Activated naive CD4-positive, alpha-beta T cell (primary cell): ENCODE measurements at places on chromosomes 1 and 21.

GRCh38 chr1:111852261-111852721 lies 96.6 kb downstream of the DDX20 start:
- no peak for DNase-seq

DNA sequence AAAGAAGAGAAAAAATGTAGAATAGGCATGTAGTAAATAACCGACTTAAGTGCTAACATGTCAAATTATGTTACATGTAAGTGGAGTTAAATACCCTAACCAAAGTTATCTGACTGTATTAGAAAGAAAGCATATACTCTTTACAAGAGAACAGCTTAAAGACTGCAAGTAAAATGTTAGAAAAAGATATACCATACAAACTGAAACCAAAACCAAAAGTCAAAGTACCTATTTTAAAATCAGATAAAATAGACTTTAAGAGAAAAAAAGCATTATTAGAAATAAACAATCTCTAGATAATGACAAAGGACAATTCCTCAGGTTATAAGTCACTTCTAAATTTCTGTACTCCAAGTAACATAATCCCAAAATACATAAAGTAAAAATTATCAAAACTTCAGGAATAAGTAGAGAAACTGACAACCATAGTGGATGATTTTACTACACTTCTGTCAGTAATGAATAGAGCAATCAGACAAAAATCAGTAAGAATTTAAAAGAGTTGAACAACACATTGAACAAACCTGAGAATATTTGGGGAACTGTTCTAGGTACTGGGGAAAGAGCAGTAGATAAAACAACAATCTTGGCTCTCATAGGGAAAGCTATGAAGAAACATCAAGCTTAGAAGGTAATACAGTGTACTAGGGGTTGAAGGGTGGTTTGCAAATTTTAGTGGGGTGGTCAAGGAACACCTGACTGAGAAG lies 127.3 kb downstream of the TBX19 start:
- no peak for DNase-seq

GRCh38 chr1:110047463-110047862 lies 13.0 kb downstream of the STRIP1 start:
- DNase-seq: no peak

GRCh38 chr1:226019572-226019971 lies 20.4 kb upstream of the SDE2 start:
- DNase-seq: no peak

- peak; percentile 13 for DNase-seq
Measured at GRCh38 chr1:197774466-197775281, 606 bp downstream of the DENND1B start.

DNA sequence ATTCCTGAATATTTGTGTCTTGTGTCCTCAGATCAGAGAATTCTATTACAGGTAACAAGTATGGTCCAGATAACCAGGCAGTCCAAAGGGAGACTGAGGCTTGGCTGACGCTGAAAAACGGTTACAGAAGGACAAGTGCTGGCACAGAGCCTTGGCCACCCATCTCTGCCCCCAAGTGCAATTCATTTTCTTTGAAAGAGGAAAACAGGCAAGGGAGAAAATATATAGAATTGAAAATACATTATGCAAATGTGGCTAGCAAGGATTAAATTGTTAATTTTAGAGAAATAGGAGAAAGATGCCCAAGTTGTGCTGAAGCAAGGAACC lies 1.2 kb downstream of the SORT1 start:
- no peak for DNase-seq

DNA sequence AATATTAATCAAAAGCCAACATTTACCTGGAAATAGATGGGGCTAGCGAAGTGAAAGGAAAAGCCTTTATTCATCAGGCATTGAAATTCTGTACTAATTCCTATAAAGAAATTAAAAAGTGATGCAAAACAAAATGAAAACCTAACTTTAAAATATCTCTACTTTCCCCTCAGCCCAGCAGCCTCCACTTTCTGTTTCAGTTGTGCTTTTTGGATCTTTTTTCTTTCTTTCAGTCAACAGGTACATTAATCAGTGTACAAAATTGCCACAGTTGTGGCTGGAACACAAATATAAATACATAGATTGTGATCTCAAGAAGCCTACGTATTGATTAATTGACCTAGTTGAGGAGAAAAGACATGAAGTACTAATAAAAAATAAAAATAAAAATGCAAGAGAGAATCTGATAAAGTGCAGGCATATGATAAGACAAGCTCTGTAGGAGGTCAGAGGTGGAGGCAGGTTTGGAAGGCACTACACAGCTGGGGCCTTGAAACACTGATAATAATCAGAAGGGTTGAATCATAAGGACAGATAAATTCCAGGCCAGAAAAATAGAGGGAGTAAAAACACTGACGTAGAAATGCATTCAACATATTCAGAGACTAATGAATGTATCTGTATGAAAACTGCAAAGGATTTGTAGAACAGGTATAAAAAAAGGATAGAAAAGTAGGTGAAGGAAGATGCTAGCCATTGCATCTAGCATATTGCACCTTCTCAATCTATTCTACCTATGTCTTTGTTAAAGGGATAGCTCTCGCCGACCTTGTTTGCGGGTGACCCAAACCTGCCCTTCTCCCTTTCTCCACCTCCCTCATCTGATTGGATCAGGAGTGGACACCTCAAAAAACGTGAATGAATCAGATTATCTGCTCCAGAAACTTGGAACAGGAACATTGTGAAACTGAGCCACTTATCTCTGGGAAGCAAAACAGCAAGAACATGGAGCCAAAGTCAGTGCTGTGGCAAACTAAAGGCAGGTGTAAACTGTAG lies 607.8 kb upstream of the ADGRL2 start:
- DNase-seq: no peak

DNA sequence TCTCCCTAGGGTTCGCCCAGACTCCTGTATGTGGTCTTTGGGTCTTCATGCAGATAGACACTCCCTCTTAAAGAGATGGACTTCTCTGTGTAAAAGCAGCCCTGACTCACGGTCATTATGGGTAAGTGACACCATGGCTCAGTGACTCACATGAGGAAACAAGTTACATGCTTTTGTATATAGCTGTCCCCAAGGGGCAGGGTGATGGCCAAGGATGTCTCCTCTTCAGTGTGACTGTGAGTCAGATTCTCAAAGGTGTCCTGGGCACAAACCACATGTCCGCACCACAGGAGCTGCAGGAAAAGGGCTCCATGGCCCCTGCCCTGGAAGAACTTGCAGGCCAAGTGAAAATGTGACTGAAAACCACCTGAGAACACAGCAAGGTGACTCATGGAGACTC lies 380.4 kb downstream of the NPHP4 start:
- no peak for DNase-seq

- no peak for DNase-seq
Measured at GRCh38 chr1:175479521-175480342, 263.7 kb downstream of the TNR start.

- DNase-seq: no peak
Measured at GRCh38 chr1:164635803-164636731, 77.1 kb downstream of the PBX1 start.

GRCh38 chr1:165828669-165829329 lies 1.4 kb downstream of the UCK2 start:
- DNase-seq: no peak

DNA sequence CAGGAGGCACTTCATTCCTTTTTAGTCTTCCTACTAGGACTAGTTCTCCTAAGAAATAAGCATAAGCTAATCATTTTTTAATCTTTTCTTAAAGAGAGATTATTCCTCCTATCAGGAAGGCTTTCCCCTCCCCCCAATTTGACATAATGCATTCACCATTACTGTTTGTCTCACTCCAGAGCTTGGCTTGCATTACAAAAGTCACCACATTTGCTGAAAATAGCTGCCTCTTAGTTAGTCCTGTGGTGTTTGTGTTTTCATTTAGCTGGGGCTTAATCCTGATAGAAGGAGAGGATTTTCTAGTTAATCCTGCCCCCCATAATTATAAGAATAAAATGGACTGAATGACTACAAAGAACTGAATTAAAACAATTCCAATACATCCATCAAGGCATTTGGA lies 307.1 kb upstream of the RRP15 start:
- no peak for DNase-seq

- no peak for DNase-seq
Measured at GRCh38 chr1:100535264-100535663, 2.7 kb upstream of the GPR88 start.

DNA sequence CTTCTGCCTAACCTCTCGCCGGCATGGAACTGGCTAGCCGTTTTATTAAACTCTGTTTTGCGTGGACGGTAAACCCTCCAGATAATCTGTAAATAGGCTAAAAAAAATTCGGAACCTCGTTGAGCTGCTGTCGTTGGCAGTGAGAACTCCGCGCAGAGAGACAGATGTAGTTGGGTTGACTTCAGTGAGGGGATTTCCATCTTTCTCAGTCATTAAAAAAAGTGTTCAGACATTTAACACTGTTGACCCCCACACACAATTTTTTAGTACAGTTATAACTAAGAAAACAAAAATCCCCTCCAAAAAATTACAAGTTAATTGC lies 464 bp downstream of the PARK7 start:
- DNase-seq: no peak

DNA sequence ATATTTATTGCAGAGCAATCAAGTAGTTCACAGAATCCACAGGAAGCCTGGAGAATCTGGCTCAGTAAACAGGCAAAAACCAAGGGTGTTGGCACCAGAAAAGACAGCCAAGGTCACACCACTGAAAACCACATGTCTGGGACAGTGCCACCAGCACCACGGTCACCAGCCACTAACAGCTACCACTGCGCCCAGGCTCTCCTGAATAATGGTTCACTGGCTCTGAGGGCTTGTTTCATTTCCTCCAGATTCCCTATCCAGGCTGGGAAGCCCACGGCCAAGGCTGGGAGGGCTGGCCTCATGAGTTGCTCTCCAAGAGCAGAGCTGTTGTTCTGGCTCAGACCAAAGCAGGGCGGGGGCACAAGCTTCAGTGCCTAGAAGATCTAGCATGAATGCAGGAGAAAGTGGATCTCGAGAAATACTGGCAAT lies 54.5 kb upstream of the PTGFRN start:
- DNase-seq: no peak

- DNase-seq: no peak
Measured at GRCh38 chr1:225366552-225366951, 61.3 kb downstream of the LBR start.

- DNase-seq: no peak
Measured at GRCh38 chr1:219419065-219419464, 193.8 kb downstream of the ZC3H11B start.

GRCh38 chr1:2271841-2272655 lies 43.9 kb downstream of the SKI start:
- no peak for DNase-seq

GRCh38 chr1:181088079-181089016 lies at the start of gene IER5:
TSS of gene IER5 (plus strand) at chr1:181088700. CDS start at chr1:181088903, 203 bp downstream.
- DNase-seq: peak; percentile 87

- no peak for DNase-seq
Measured at GRCh38 chr1:198630863-198631262, 8.0 kb upstream of the PTPRC start.

GRCh38 chr1:164650531-164650930 lies 91.5 kb downstream of the PBX1 start:
- DNase-seq: no peak

- DNase-seq: no peak
Measured at GRCh38 chr1:81044708-81045107, 756.0 kb upstream of the ADGRL2 start.

DNA sequence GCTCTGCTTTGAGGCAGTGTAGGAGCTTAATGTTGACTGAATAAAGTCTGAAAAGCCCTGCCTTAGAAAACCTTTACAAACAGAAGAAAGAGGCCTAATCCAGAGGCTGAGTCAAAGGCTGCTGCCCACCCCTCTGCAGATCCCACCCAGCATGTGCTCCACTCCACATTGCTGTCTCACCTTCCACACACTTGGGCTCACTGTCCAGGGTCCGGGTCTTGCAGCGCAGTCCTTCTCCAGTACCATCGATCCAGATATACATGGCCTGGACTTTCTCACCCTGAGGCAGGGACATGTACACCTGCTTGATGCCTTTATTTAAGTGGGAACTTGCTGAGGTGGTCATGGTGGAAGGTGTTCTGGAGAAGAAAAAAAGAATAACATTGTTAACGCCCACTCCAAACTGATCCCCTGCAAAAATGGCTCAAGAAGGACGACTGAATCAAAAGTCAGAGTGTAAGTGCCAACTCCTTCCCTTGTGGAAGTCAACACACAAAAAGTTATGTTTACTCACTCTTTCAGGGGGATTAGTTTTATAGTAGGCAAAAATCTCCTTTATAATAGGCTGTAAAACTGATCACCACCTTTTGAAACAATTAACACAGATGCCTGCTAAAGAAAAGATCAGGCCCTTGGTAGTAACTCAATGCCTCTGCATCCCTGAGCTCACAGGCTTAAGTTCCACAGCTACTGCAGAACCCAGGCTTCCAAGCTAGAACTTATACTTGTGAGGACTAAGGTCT lies 3.0 kb downstream of the GLUL start:
- no peak for DNase-seq

DNA sequence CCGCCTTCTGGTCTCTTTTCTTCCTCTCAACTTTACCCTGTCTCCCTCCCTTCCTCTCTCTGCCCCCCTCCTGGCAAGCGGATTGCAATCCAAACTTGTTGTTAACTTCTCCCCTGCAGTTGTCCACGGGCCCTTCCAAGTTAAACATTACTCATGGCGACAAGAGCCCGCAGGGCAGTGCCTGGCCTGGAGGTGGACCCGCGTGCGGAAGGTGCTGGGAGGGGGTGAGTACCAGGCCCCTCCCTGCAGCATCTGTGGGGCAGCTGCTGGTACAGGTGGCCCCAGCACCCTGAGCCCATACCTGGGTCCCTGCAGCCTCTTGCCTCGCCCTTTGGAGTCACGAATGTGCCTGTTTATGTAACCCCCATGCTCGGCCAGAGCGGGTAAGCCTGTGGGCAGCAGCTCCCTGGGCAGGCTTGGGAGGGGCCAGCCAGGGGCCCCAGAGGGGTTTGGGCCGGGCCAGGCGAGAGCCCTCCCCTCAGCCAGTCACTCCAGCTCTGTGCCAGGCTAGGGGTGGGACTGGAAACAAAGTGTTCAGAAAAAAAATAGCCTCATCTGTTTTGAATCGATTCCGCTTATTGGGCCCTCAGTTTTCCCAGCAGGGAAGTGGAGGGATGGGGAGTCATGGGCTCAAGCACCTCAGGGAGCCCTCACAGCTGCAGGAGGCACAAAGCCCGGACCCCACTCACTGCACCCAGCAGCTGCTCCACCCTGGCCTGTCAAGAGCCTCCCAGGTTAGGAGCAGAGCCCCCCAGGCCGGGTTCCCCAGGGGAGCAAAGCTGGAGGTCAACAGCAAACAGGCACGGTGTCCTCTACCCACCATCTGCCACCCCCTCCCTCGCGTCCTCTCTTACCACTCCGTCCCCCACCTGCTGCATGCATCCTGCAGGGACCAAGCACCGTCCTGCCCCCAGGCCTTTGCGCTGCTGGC lies 14.0 kb upstream of the FAAP20 start:
- no peak for DNase-seq

GRCh38 chr21:44792702-44793591 lies 8.7 kb downstream of the UBE2G2 start:
- DNase-seq: peak; percentile 16

GRCh38 chr1:50423670-50424000 lies 392 bp upstream of the DMRTA2 start:
- no peak for DNase-seq

- no peak for DNase-seq
Measured at GRCh38 chr1:212566522-212567479, 41.8 kb upstream of the ATF3 start.

GRCh38 chr1:229271448-229272159 lies 693 bp downstream of the RAB4A start:
- DNase-seq: no peak

GRCh38 chr1:61395146-61395800 lies 312.9 kb downstream of the NFIA start:
- DNase-seq: no peak

- DNase-seq: no peak
Measured at GRCh38 chr1:243587823-243588560, 262.1 kb downstream of the AKT3 start.
